Right cardiac atrium (tissue), 5 donors: ENCODE measurements at places on chromosomes 5 and 9. TPM values are rescaled to one million over a fixed set of nuclear protein-coding genes. Genes with fewer than 3 reads are reported as not detected.

Gene STING1
- total RNA-seq, result 79.7 TPM

Gene SLCO6A1
- not detected for total RNA-seq

Gene SPOCK1
- total RNA-seq, result 149 TPM

Gene NUTM2F
- not detected for total RNA-seq

Gene CDK9
- 49.0 TPM for total RNA-seq

Gene LRRC19
- not detected for total RNA-seq

Gene SLC4A9
- 0.25 TPM for total RNA-seq

Gene PHF24
- 0.20 TPM for total RNA-seq

Gene S100Z
- total RNA-seq, result not detected

Gene GRK6
- total RNA-seq, result 15.8 TPM

Gene HAVCR2
- total RNA-seq, result 4.7 TPM

Gene N4BP3
- 0.45 TPM for total RNA-seq

Gene SPINK7
- not detected for total RNA-seq

Gene PRRX2
- total RNA-seq, result 5.7 TPM

Gene VDAC1
- total RNA-seq, result 340 TPM

Gene SAXO1
- total RNA-seq, result not detected

Gene IFNA21
- not detected for total RNA-seq

Gene B4GALT1
- 44.0 TPM for total RNA-seq

Gene RETREG1
- 156 TPM for total RNA-seq

Gene LECT2
- not detected for total RNA-seq

GRCh38 chr9:99773468-99774138 is 48.1 kb upstream of the NR4A3 start:
- DNase-seq, result no peak

- DNase-seq, result no peak
Observed at GRCh38 chr5:33793836-33794549, 97.8 kb downstream of the ADAMTS12 start.

DNA sequence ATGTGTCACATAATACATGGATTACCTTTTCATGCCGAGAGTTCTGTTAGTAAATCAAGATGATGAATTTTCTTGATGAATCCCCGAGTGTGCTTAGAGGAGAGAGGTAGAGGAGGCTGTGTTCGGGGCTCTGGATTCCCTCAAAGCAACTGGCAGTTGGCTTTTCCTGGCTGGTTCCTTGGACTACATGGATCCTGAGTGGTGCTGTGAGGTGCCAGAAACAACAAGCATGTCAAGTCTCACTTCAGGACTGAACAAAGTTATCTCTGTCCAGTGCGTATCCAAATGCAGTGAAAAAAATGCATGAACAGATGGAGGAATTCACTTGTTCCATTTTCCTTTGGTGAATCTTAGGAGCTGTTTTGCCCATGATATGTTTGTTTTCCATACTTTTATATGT is 231.7 kb downstream of the FBXL7 start:
- DNase-seq, result peak; percentile 31

- no peak for DNase-seq
Observed at GRCh38 chr5:157821822-157822622, 36.9 kb downstream of the CLINT1 start.

- DNase-seq, result no peak
Observed at GRCh38 chr9:137582286-137582860, 3.6 kb upstream of the DPH7 start.

DNA sequence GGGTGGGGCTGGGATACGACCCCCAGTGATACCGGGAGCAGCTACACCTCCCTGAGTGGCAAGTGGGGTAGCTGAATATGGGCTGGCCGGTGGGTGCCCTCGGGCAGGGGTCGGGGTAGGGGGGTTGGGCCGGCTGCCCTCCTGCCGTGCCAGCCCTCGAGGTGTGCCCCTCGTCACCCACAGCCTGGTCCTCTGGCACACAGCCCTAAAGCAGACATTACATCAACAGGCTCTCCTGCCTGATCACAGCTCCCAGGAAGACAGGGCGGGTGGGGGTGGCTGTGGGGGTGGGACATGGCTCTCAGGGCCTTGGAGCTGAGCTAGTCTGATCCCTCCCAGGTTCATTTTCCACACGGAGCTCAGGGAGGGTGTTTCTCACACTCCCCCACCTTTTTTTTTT is 23.2 kb downstream of the FBXW5 start:
- peak; percentile 51 for DNase-seq

GRCh38 chr9:33249087-33249658 is 9.2 kb downstream of the SPINK4 start:
- DNase-seq, result no peak

- peak; percentile 67 for DNase-seq
Observed at GRCh38 chr5:74367934-74368333, 272.6 kb downstream of the ENC1 start.

DNA sequence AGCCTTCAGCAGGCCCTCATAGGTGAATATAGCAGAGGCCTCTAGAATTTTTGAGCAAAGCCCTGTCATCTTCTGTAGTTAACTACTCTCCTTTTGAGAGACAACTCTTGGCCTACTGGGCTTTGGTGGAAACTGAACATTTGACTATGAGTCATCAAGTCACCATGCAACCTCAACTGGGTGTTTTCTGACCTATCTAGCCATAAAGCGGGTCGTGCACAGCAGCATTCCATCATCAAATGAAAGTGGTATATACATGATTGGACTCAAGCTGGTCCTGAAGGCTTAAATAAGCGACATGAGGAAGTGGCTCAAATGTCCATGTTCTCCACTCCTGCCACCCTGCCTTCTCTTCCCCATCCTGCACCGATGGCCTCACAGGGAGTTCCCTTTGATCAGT is 1115.5 kb downstream of the TAF11L14 start:
- DNase-seq, result no peak

- no peak for DNase-seq
Observed at GRCh38 chr5:107165296-107165695, 505.4 kb downstream of the EFNA5 start.

- DNase-seq, result no peak
Observed at GRCh38 chr5:36392818-36393217, 91.1 kb upstream of the RANBP3L start.

DNA sequence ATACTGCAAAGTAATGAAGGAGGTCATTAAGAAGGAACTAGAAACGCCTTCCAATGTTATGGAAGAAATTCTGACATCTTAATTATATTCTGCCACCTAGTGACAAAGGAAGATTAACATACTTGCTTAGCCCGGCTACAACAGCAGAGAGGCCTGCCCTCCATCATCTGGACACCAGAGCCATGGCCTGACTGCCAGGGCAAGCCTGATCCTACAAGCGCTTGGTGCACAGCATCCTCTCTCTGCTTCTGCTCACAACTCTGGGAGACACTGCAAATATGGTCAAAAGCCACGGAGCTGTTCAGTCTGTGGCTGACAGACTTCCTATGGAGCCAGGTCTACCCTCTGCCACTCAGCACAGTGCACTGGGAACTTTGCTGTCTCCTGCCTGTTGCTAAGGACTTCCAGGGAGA is 87.3 kb upstream of the SLC44A1 start:
- peak; percentile 70 for DNase-seq

GRCh38 chr9:4596165-4596922 is 65.8 kb upstream of the PLPP6 start:
- DNase-seq, result no peak

DNA sequence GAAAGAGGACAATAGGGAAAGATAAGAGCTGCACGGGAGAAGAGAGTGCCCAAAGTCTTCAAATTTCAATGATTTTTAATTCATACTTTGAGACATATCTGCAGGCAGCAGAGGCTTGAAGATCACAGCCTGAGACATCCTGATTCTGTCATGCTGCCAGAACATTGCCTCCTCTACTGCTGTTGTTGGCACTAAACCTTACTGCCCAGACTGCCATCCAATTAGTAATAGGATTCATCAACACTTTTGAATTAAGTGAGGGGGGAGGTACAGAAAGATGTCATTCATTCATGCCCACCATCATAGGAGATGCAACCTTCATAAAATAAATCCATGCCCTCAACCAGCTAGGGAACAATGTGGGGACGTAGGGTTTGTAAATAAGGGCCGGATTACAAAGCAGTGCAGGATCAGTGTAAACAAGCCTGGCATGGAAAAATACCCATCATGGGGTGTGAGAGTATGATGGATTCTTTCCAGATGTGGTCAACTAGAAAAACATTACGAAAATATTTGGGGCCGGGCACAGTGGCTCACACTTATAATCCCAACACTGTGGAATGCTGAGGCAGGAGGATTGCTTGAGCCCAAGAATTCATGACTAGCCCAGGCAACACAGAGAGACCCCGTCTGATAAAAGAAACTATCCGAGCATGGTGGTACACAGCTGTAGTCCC is 122.1 kb upstream of the DAPK1 start:
- DNase-seq, result no peak

GRCh38 chr5:120546922-120547321 is 82.8 kb downstream of the PRR16 start:
- no peak for DNase-seq

GRCh38 chr9:116366241-116366640 is 212.7 kb downstream of the PAPPA start:
- DNase-seq, result no peak

DNA sequence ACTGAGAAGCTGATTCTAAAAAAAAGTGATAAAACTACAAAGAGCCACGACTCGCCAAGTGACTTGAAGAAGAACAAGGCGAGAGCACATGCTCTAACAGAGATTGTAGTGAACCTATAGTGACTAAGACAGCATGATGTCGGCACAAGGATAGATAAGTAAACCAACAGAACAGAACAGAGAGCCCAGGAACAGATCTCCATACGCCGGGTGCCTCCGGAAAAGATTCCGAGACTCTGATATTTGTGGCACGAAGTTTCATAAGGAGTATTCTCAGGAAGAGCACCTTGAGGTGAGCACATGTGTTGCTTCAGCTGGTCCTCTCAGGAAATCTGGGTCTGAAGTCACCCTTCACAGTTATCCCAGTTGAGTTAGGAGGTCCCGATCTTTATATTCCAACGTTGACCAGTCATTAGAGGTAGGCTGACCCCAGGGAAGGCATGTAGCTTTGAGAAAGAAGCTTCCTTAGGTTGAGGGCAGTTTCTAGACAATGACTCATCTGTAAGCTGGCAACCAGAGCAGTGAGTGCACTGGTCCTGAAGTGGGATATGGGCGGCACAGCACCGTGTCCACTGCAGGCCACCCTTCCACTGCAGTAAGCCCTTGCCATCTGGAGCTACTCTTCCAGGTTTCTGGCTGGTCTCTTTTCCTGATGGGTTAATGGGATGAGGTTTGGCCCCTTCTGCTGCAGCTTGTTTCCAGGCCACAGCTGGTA is 13.6 kb upstream of the CLK4 start:
- DNase-seq, result no peak

GRCh38 chr5:160150381-160150780 is 31.1 kb upstream of the PWWP2A start:
- DNase-seq, result no peak

DNA sequence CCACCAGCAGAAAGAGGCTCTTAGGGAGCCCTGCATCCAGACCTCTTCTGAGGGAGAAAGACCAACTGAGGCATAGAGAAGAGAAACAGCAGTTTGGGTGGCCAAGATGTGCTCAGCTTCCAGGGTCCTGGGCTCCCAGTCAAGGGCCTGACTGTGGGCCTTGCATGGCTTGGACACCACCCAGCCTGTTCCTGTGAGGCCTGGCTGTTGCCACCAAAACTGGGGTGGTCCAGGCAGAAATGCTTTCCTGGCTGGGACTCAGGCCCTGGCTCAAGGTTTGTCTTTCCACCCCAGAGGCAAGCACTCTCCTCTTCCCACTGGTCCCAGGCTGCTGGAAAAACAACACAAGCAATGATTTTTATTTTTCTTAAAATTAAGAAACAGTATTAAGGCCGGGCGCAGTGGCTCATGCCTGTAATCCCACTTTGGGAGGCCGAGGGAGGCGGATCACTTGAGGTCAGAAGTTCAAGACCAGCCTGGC is 13.3 kb downstream of the MYOZ3 start:
- peak; percentile 92 for DNase-seq

- no peak for DNase-seq
Observed at GRCh38 chr5:123124126-123124858, 35.3 kb downstream of the PRDM6 start.

GRCh38 chr5:180816608-180817534 is 14.3 kb upstream of the MGAT1 start:
- DNase-seq, result peak; percentile 84

GRCh38 chr5:72519111-72519510 is 11.9 kb upstream of the ZNF366 start:
- no peak for DNase-seq

GRCh38 chr9:1051584-1052275 is 1.6 kb downstream of the DMRT2 start:
- peak; percentile 48 for DNase-seq

DNA sequence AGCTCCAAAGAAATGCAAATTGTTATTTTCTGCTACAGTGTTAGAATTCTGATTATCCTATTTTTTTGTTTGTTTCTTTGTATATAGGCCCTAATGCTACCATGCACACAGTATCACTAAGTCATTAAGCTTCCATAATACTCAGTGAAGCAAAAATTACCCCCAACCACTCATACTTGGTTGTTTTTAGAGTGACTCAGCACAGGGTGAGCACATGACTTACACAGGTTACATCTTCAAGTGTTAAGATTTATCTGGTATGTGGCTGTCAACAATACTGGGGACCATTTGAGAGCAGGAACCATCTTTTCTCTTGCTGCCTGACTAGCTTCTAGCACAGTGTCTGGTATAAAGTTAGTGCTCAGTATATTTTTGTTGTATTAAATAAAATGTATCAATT is 255.8 kb upstream of the SLC24A2 start:
- DNase-seq, result no peak

GRCh38 chr5:96922499-96923244 is 13.2 kb upstream of the LNPEP start:
- DNase-seq, result no peak

GRCh38 chr9:37466037-37466709 is 923 bp upstream of the ZBTB5 start:
- peak; percentile 92 for DNase-seq

DNA sequence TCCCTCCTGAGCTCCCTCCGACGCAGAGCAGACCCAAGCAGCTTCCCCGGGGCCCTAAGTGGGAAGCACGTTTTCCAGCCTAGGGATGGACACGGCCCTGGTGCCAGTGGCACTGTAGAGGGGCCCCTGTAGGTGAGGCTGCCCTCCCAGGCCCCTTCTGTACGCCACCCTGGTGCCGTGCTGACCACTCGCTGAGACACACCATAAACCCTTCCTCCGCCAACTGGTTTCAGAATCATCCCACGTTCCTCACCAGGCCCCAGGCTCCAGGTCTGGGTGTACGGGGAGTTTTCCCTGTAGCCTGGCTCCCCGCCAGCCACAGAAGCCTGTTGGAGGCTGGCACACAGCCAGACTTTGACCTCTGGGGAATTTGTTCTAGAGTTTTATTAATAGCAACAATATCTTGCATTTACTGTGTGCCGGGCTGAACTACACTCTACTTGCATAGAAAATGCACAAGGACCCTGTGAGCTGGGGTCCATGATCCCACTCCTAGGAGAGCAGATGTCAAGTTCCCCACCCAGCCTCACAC is 18.2 kb upstream of the WDR38 start:
- peak; percentile 91 for DNase-seq

DNA sequence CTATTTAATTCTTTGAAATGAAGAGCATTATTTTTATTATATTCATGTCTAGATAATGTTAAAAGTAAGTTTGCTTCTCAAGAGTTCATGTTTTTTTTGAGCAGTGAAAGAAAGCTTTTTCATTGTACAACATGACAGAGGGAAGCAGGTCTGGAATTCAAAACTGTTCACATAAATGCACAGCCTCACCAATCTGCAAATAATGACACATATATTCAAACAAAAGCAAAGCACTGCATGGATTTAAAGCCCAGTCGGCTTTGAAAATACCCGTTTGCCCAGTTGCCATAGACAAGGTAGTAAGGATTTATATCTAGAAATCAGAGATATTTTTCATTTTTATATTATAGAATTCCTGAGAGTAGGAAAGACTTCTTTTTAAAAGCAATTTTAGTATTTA is 201.8 kb downstream of the CD180 start:
- no peak for DNase-seq
